ENCODE measurements at places on chromosomes 2 and 18. TPM values are rescaled to one million over a fixed set of nuclear protein-coding genes. Genes with fewer than 3 reads are reported as not detected.

GRCh38 chr2:185417688-185418087, 320.9 kb upstream of the FSIP2 start:
- DNase-seq, result no peak

Gene HOXD13
- total RNA-seq, result not detected

GRCh38 chr2:98552499-98553179, 55.7 kb downstream of the COA5 start:
- no peak for DNase-seq

- no peak for DNase-seq
Measured at GRCh38 chr2:165582409-165582808, 112.9 kb downstream of the CSRNP3 start.

DNA sequence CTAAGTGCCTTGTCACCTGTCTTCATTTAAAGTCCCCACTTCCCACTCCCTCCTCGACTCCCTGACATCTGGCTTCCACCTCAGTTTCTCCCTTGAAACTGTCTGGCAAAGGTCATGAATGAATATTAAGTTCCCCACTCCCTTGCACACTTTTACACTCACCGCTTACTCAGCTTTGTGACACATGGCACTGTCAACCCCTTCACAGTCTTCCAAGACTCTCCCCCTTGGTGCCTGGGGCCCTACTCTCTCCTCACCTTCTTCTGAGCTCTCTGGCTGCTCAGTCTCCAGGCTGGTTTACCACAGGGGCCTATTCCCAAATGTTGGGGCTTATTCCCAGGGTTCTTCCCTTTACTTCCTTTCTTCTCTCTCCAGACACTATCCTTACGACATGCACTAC, 17.9 kb upstream of the PTPN4 start:
- DNase-seq, result no peak

Gene MPP4
- total RNA-seq, result not detected

Gene RAB12
- total RNA-seq, result 45.9 TPM

- no peak for DNase-seq
Measured at GRCh38 chr18:394262-394986, 106.1 kb downstream of the COLEC12 start.

GRCh38 chr2:14831458-14831857, 198.9 kb downstream of the LRATD1 start:
- DNase-seq, result no peak

Gene CMPK2
- 2.6 TPM for total RNA-seq

Gene IL1RN
- total RNA-seq, result 140 TPM

GRCh38 chr18:78980777-78981380, 1.3 kb downstream of the SALL3 start:
- DNase-seq, result peak; percentile 71

DNA sequence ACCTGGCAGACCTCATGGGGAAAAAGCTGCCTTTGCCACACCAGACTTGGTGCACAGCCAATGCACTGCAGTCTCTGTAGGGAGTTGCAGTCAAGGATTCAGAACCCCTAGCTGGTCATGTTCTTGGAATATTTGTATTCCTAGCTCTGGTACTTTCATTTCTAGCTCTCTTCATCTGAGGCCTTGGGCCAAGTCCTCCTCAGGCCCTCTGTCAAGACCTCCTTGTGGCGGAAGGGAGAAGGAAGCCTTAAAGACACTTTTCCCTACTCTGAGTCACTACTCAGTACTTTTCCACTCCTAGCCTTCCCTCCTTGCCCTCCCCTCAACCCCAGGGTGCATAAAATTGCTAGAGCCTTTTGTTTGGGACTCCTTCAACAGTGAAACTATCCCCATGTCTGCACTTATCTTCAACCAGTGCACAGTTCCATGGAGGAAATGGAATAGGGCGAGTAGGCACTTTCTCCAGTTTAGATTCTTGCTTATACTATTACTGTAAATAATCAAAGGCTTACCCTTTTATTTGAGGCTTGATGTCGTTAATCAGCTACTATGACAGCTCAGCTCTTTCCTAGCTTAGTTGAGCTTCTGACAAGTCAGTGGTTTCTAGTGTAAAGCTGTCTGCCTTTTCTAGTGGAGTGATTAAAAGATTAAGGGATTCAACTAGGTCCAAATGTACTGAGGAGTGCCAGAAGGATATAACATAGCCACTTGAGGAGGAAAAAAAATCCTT, 15.8 kb downstream of the M1AP start:
- no peak for DNase-seq

DNA sequence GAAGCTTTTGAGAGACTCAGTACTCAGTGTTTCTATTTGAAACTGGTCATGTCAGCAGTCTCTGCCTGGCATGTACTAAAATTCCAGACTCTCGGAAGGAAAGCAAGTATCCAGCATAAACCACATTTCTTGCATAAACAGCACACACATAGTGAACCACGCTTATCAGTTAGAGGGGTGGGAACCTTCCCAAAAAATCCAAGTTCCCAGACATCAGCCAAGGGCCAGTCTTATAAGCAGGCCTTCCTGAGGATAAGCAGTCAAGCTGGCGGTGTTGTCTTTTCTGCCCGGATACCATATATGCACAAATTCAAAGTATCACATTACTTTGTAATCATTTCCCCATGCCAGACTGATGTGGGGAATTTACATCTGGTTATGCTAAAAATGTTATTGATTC, 73.6 kb downstream of the ST6GAL2 start:
- no peak for DNase-seq

DNA sequence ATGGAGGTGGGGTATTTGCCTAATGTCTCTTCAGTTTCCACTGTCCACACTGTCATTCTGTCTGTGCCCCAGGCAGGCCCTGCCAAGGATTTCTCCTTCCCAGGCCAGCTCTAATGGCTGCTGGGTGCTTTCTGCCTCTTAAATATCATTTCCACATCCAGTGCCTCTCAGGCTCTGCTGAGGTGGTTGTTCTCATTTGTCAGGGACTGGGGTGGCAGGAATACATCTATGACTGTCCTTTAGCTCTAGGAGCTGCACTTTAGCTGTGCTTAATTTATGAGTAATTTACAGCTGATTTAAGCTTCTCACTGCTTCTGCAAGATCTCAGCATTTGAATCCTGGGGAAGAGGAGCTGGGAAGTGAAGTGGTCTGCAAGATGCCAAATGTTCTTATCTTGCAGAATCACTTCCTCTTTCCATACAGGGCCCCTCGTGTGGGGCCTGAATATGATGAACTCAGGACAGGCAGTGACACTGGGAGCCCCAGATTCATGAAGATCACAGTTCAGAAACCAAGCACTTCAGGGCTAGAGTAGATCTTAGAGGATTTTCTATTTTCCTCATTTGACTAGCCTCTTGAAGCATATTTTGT, 150.2 kb downstream of the FSHR start:
- DNase-seq, result no peak

DNA sequence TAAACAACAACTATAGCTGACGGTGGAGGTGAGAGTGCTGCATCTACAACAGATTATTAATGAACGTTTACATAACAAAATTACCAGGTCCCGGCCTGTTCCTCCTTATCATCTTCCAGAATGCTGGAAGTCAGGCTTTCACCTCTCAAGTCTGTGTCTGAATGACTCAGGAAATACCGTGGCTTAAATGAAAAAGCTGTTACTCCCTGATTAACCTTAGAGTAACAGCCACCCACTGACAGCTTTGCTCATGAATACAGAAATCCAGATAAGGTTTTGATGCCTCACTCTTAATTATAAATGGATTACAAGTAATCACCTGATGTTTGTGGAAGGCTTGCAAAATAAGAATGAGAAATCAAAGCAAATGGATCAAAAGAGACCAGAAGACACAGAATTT, 885.3 kb upstream of the CELF4 start:
- DNase-seq, result no peak

- no peak for DNase-seq
Measured at GRCh38 chr2:34747643-34748042, 1148.5 kb upstream of the FAM98A start.

DNA sequence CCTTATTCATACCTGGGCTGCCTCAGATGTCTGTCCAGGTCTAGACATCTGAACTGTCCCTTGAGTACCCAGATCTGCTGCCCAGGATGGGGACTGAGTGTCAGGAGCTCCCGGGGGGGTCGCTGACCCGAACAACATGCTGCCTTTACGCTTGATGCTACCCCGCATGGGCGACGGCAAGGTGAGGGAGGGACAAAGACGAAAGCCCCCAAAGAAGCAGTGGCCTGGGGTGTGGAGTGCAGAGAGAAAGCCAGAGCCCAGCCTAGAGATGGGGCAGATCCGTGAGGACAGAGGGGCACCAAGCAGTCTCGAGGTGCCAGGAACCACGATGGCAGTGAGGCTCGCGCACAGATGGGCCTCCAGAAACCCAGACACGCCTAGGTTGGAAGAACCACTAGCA, 234.7 kb downstream of the ATAD2B start:
- DNase-seq, result no peak

DNA sequence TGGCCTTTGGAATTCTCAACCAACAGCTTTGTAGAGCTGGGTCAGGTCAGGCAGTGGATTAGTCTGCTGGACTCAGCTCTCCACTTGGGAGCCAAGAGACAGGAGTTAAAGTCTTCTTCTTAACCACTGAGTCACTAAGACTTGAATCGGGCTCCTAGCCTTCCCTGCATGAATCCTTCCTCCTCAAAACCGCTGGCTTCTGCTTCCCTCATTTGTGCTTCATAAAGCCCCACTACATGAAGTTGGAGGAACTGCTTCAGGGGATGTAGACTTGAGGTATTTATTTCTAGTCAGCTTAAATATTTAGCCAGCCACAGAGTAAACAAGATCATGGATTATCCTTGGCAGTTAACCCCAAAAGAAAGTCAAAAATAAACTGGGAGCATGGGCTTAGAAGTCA, 536.3 kb upstream of the TNP1 start:
- no peak for DNase-seq

GRCh38 chr2:9594366-9595054, 36.3 kb downstream of the YWHAQ start:
- DNase-seq, result no peak

Gene VWA3B
- 0.12 TPM for total RNA-seq

Gene POTEJ
- total RNA-seq, result not detected
